NCI-H226 (cell line): ENCODE measurements at places on chromosomes 7 and 10.

GRCh38 chr10:102479651-102480050, 22.9 kb downstream of the ACTR1A start:
- DNase-seq: no peak

DNA sequence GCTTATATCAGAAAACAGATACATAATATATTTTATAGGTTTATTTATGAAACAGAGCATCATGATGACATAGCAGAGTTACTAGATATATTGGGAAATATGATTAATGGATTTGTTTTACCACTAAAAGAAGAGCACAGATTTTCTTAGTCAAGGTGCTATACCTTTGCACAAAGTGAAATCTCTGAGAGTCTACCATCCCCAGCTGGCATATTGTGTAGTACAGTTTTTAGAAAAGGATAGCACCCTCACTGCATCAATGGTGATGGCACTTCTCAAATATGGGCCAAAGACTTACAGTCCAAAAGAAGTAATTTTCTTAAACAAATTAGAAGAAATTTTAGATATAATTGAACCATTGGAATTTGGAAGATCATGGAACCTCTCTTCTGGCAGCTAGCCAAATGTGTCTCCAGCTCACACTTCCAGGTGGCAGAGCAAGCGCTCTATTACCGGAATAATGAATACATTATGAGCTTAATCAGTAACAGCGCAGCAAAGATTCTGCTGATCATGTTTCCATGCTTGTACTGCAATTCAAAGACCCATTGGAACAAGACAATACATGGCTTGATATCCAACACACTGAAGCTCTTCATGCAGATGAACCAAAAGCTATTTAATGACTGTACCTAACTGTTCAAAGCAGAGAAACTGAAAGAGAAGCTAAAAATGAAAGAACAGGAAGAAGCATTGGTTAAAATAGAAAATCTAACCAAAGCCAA, 21.9 kb upstream of the CREB3L2 start:
- no peak for DNase-seq

- DNase-seq: no peak
These were observed 27.8 kb downstream of the HIBADH start for GRCh38 chr7:27634671-27635493.

DNA sequence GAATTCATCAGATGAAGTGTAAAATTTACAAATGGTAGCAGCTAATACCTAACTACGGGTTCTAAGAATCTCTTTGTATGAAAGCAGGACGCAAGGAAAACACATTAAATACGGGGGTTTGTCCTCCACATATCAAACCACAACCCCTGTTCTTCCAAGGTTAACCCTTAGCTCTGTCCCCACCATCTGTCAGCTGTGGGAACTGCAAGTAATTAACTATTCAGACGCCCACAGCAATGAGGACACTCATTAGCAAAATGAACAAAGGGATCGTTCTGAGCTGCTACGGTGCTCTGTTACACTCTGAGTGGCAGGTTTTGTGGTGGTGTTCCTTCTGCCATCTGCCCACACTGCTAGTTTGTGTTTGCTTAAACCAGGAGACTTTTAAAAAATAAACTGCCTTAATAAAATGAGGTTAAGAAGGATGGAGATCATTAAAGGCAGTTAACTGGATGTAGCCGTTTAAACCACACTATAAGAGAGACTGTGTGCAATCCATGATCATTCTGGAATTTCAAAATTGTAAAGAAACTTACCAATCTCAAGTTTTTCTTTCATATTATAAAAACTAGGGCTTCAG, 51.4 kb downstream of the C10orf67 start:
- peak; percentile 12 for DNase-seq

DNA sequence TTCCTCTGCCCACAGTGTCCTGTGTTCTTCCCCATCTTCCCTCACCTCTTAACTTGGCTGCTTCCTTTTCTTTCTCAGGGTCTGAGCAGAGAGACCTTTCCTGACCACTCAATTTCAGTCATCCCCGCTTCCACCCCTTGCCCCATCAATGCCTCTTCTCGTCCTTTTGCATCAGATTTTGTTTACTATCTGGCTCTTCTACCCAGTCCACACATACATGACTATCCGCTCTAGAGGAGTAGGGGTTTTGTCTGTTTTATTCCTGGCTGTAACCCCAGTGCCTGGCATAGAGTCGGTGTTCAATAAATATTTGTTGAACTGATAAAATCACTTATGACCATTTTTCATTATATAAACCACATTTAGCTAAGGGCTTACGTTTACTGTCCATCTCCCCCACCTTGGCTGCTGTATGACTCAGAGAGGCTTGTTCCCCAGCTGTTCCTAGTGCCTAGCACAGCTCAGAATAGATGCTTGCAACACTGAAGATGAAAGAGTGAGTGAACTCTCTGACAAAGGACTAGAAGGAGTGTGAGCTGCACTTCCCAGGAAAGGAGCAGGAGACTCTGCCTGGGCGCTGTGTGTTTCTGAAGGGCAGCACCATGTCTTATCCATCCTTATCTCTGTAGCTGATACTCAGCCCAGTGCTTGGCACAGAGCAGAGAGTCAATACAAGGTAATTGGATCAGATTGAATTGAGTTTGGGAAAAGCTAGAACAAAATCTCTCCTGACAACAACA, 21.9 kb downstream of the ARID5B start:
- no peak for DNase-seq

GRCh38 chr10:34581801-34582532, 233.1 kb downstream of the PARD3 start:
- peak; percentile 54 for DNase-seq

DNA sequence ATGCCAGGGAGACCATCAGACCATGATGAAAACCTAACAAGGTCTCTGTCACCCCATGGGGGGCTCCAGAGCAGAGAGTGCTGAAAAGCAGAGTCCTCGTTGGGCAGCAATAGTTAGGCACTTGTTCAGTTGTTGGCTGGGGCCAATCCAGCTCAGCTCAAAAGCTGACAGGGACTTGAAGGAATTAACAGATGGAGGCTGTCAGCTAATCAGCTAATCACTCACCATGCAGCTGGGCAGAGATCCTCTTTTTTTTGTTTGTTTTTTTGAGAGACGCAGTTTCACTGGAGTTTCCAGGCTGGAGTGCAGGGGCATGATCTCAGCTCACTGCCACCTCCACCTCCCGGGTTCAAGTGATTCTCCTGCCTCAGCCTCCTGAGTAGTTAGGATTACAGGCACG, 18.1 kb downstream of the CEP55 start:
- DNase-seq: no peak

- DNase-seq: no peak
These were observed 917 bp downstream of the ZNF365 start for GRCh38 chr10:62374862-62375710.
